ENCODE measurements at places on chromosomes 12 and 14. TPM values are rescaled to one million over a fixed set of nuclear protein-coding genes. Genes with fewer than 3 reads are reported as not detected.

- no peak for DNase-seq
These were observed 343.9 kb downstream of the CCER1 start for GRCh38 chr12:90611048-90611447.

- no peak for DNase-seq
These were observed 80.0 kb downstream of the BORCS5 start for GRCh38 chr12:12436831-12437345.

- no peak for DNase-seq
These were observed 30.1 kb upstream of the GPR132 start for GRCh38 chr14:105095236-105095805.

The SYT1 gene
- 128 TPM for total RNA-seq

The HOTAIR gene
- total RNA-seq: not detected

Measured in cerebellum (tissue), 4 donors.